ENCODE measurements at places on chromosomes 3 and 15.

DNA sequence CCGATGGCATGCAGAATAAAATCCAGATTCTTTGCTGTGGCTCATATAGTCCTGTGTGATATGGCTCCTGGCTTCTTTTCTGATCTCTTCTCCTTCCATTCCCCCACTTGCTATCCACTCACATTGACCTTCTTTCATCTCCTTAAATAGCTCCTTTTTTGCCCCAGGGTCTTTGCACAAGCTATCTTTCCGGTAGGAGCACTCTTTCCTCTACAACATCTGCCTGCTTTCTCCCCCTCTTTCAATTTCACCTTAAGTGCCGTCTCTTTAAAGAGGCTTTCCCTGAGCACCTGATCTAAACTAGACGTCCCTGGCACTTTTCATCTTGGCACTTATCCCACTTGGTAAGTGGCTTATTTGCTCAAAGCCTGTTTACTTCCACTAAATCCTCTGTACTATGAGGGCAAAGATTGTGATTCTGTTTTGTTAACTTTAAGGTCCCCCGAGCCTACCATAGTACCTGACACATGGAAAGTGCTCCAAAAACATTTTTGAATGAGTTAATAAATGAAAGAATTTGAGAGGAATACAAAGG is 323.3 kb upstream of the TLE3 start:
- no peak for DNase-seq

DNA sequence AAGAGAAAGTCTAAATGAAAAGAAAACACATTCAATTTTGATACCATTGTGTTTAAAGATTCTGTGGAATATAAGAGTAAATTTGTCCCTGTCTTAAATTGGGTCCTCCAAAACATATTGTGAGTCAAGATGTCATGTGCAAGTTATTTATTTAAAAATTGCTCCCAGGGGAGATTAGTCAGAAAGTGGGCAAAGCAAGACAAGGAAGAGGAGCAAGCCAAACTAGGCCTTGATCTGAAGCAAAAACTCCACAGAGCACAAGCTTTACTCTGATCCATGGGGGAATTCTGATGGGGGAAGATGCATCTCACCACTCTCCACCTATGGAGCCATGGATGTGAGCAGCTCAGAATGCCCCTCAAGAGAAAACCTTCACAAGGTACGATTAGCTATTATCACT is 342.8 kb upstream of the IL12A start:
- DNase-seq = no peak

GRCh38 chr3:50194903-50195500 is 3.6 kb downstream of the GNAT1 start:
- DNase-seq = peak; percentile 37

- DNase-seq = no peak
Measured at GRCh38 chr3:58285334-58285733, 20.7 kb upstream of the RPP14 start.

DNA sequence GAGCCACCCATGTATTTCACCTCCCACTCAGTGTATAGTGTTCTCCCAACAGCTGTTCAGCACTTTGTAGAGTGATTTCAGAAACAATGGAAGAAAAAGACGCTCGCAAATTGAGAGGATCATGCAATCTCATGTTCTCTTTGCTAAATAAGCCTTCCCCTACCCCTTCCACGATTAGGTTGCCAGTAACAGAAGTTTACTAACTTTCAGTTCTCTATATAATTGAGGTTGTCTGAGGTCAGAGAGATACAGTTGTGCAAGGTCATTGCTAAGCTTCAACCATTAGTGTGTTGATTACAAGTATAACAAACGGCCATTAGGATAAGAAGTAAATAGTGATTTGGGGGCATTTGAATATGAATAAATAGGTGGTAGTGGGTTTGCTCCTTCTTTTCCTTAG is 99.6 kb downstream of the TUSC7 start:
- no peak for DNase-seq

DNA sequence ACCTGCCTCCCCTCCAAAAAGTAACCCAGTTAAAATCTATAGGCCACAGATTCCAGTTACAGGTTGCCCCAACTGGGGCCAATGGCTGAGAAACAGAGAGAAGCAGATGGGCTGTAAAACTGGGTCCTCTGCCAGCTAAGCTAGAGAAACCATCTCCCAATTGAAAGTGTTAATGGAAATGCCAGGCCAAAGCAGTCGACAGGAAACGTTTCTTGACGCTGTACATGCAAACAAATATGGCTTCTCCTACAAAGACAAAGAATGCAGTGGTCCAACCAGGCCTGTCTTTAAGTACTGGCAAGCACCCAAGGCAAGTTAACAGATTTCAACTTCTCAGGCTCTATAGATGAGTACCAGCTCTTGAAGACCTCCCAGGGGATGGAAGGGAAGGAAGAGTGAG is 71.3 kb downstream of the MAGI1 start:
- no peak for DNase-seq

DNA sequence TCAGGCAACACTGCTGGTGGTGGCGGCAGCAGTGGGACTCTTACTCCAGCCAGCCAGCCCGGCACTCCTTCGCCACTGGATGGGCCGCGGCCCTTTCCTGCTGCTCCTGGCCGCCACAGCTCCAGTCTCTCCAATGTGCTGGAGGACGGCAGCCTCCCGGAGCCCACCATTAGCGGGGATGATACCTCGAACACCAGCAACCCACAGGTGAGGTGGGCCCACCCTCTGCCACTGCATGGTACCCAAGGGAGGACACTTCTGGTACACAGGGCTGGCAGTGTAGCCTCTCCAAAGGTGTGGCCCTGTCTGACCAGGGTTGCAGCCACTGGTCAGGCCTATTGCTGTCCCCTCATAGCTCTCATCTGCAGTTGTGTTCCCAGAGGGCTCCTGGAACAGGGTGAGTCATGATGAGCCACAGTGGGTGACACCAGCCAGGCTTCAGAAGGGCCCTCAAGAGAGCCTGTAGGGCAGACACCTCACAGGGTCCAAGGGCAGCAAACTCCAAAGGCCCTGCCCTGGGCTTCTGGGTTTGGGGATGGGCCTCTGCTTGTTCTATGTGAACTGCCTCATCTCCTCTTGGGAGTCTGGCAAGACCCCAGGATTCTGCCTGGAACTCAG is 20.8 kb downstream of the NBEAL2 start:
- DNase-seq = no peak

- DNase-seq = no peak
Measured at GRCh38 chr3:13045904-13046568, 27.2 kb downstream of the IQSEC1 start.

DNA sequence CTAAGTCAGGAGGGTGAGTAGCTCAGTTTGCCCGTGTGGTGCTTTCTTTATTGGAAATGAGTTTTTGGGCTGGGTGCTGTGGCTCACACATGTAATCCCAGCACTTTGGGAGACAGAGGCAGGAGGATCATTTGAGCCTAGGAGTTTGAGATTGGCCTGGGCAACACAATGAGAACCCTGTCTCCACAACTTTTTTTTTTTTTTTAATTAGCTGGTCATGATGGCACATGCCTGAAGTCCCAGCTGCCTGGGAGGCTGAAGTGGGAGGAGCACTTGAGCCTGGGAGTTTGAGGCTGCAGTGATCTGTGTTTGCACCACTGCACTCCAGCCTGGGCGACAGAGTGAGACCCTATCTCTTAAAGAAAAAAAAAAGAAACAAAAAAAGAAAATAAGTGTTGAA is 174.9 kb downstream of the NSMCE3 start:
- no peak for DNase-seq

DNA sequence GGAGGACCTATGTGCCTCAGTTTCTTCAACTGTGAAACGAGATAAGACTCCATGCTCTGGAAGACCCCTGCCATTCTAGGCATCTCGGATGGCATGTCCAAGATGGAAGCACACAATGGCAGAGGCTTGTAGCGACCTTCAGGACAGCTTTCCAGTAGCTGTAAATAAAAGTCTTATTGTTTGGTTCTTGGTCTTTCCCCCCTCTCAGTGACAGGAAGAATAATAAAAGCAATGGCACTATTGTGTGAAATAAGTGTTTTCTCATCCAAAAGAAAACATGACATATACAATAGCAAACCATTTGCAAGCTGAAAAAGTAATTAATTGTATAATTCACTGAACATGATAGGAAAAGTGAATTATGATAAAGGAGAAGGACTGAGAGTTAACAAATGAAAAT is 32.5 kb upstream of the CD47 start:
- DNase-seq = no peak

DNA sequence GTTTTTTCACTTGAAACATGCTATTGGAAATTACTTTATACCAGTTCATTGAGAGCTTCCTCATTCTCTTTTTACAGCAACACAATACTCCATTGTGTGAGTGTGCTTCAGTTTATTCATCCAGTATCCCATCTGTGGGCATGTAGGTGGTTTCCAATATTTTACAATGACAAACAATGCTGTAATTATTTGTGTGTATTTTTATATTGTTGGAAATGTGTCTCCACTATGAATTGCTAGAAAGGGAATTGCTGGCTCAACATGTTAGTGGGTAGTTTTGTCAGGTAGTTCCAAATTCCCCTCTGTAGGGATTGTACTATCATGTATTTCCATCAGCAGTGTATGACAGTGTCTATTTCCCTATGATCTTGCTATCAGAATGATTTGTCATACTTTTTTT is 65.8 kb upstream of the MAGI1 start:
- DNase-seq = no peak

- DNase-seq = no peak
Measured at GRCh38 chr3:52529376-52530333, 4.0 kb downstream of the NT5DC2 start.

GRCh38 chr15:88476635-88477060 is 9.1 kb downstream of the MRPS11 start:
- DNase-seq = no peak

DNA sequence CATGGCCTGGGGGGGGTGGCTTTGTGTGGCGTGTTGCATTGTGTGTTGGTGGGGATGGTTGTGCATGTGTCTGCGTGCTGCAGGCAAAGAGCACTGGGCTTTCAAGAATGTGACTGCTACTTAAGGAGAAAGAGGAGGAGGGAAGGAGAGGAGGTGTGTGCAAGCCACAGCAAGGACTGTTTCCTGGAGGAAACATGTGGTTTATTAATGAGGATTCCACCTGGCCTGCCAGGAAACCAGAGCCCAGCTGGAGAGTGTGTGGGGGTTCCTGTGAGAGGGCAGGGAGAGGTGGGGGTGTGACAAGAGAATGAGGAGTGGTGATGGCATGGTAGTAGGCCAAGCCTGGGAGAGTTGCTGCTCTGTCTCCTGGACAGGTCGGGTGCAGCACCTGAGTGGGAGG is 258.1 kb upstream of the ROPN1 start:
- no peak for DNase-seq

GRCh38 chr15:43911235-43911781 is 84.5 kb downstream of the WDR76 start:
- no peak for DNase-seq

DNA sequence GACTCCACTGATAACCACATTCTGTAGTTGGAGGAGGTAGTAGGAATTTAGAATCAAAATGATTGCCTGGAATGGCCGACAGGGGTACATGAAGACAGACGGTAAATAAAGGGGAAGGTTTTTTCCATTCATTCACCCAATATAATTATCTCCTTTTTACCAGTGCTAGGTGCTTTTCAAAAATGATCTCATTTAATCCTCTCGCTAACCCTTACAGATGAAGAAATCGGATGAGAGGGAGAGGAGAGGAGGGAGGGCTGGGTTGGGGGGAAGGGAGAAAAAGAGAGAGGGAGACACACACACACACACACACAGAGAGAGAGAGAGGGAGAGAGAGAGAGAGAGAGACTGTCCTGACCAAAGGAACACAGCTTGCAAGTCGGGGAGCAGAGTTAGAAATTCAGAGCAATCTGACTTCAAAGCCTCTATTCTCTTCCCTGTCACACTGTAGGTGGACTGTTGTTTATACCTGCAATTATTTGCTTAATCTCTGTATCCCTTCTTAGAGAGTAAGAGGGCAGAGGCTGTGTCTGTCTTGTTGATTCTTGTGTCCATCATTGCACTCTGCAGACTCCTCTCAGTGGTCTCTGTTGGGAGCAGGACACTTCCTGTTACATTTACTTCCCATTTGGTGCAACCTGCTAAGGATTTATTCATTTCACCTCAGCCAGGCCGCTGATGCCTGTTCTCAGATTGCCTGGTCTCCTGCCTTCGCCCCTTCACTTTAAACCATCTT is 18.7 kb upstream of the PAQR9 start:
- DNase-seq = no peak

DNA sequence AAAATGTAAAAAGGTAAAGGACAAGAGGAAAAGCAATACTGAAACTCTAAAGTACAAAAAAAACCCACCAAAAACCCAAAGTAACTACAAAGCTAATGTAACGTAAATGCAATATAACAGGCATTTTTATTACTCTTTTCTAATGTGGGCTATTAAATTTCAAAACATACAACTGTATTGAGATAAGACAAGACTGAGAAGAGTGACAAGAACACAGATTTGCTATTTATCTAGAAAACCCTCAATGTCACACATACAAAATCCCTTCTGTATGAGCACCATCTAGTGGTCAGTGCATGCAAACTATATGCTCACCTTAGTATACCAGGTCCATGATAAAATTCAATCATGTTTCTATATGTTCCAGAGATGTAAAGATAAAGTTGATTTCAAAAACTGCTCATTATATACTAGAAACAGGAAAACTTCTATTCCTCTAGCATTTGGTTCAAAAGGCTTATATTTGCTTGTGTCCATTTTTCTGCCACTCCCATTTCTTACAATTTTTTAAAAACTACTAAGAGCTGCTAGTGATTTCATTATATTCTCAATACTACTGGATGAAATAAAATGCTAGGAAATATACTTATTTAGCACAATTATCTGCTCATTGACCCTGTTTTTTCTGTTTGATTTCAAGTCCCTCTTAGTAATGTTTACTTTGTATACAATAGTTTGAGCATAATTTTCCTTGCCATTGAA is 111.4 kb downstream of the DLG1 start:
- DNase-seq = no peak

DNA sequence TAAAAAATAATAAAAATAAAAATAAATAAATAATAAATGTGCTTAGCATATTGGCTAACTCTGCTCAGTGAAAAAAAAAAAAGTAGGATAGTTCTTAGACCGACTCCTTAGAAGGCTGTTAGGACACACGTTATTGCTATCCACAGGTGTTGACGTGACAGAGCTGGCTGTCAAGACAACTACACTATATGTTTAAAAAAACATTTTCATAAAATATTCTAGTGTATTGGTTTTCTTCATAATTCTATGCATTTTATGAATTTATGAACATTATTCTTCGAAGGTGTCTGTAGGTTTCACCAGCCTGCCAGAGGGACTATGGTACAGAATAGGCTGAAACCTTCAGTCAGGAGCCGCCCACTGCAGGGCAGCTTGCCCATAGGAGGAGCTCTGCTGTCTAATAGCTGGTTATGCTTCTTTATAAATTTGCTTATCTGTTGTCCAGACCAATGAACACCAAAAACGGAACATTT is 9.2 kb downstream of the TM4SF1 start:
- no peak for DNase-seq

- DNase-seq = no peak
Measured at GRCh38 chr15:68231102-68231818, 1.7 kb upstream of the CLN6 start.

DNA sequence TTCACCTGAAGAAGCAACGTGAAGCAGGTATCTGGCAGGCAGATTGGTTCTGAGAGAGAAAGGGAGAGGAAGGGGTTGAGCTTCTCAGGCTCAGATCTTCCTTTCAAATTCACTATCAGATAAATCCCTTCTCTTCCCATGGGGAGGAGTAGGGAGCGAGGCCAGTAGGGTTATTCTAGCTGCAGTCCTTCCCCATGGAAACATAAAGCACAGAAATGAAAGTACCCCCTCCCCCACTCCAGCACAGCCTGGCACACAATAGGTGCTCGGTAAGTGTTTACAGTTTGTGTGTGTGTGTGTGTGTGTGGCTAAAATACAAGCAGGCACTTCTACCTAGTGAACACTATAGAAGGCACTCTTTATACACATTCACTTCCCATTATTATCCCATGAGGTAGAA is 20.8 kb upstream of the VPS8 start:
- DNase-seq = no peak

GRCh38 chr3:125125821-125126245 is 70.0 kb upstream of the HEG1 start:
- DNase-seq = no peak

Data from effector memory CD4-positive, alpha-beta T cell (primary cell).